ENCODE measurements at places on chromosomes 12 and 14.

GRCh38 chr14:58557242-58557641 lies 80.5 kb upstream of the DACT1 start:
- no peaks in the 10 kb centered on the region for H3K27me3 ChIP-seq
- no peak for DNase-seq
- no peaks in the 10 kb centered on the region for H3K36me3 ChIP-seq
- no peak overlapping the region for H3K4me3 ChIP-seq

- peaks cover under 1% of the 10 kb centered on the region for H3K4me1 ChIP-seq
- H3K4me3 ChIP-seq = no peak overlapping the region
- no peak overlapping the region for H3K27ac ChIP-seq
- H3K36me3 ChIP-seq = no peaks in the 10 kb centered on the region
Observed at GRCh38 chr14:90753456-90754005, 62.7 kb downstream of the TTC7B start.

- H3K27me3 ChIP-seq = no peaks in the 10 kb centered on the region
- H3K27ac ChIP-seq = no peak overlapping the region
- peaks cover 4% of the 10 kb centered on the region for H3K4me1 ChIP-seq
- no peak for DNase-seq
Observed at GRCh38 chr14:74843653-74844052, 32.3 kb downstream of the PROX2 start.

GRCh38 chr14:24054646-24055045 lies 2.8 kb downstream of the CARMIL3 start:
- no peaks in the 10 kb centered on the region for H3K36me3 ChIP-seq
- DNase-seq = no peak
- peaks cover 3% of the 10 kb centered on the region for H3K27me3 ChIP-seq
- H3K4me3 ChIP-seq = no peak overlapping the region

- H3K4me3 ChIP-seq = no peak overlapping the region
- H3K27me3 ChIP-seq = peaks cover 95% of the 10 kb centered on the region
- no peaks in the 10 kb centered on the region for H3K36me3 ChIP-seq
- no peaks in the 10 kb centered on the region for H3K4me1 ChIP-seq
- DNase-seq = no peak
Observed at GRCh38 chr14:60502541-60502940, 6.4 kb upstream of the SIX6 start.

- H3K27ac ChIP-seq = no peak overlapping the region
- no peaks in the 10 kb centered on the region for H3K4me1 ChIP-seq
- no peak for DNase-seq
- no peaks in the 10 kb centered on the region for H3K27me3 ChIP-seq
- no peaks in the 10 kb centered on the region for H3K36me3 ChIP-seq
Observed at GRCh38 chr12:119235197-119235751, 56.5 kb downstream of the HSPB8 start.

DNA sequence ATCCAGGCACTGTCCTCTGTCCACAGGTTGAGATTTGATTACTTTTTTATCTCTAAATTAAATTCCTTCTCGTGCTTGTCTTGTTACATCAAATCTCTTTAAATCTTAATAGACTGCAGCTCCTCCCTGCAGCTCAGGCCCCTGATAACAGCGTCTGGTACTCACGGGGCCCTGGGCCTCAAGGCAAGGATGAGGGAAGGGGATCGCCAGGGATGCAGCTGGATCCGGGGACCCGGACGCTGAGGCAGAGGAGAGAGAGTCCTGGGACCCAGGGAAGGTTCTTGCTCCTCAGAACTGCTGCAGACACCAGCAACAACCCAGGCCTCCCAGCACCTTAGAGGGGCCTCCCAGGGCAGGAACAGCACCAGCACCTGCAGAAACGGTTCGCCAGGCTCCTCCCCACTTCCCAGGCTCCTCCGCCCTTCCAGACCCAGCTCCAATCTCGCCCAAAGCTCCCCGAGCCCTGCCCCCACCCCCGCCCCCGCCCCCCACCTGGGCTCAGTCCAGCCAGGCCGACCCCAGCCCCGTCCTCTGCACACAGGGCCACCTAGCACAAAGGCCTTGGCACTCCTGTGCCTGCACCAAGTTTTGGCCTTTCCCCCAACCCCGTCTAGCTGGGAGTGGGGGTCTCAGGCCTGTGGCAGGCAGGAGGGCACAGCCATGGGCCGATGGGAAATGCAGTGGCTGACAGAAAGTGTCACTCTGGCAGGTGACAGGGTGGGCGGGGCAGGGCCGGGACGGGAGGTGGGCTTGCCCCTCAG lies 60.3 kb upstream of the GALNT9 start:
- H3K4me1 ChIP-seq = no peaks in the 10 kb centered on the region
- H3K36me3 ChIP-seq = no peaks in the 10 kb centered on the region

DNA sequence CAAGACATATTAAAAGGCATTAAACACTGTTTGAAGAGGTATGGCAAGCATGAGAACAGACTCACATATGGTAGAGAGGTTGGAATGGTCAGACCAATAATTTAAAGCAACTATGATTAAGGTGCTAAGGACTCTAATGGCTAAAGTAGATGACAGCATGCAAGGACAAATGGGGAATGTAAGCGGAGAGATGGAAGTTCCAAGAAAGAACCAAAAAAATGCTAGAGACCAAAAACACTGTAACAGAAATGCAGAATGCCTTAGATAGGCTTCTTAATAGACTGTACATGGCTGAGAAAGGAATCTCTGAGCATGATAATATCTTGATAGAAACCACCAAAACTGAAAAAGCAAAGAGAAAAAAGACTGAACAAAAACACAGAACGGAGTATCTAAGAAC lies 77.4 kb downstream of the RIN3 start:
- DNase-seq = no peak
- H3K4me1 ChIP-seq = no peaks in the 10 kb centered on the region
- no peak overlapping the region for H3K27ac ChIP-seq

DNA sequence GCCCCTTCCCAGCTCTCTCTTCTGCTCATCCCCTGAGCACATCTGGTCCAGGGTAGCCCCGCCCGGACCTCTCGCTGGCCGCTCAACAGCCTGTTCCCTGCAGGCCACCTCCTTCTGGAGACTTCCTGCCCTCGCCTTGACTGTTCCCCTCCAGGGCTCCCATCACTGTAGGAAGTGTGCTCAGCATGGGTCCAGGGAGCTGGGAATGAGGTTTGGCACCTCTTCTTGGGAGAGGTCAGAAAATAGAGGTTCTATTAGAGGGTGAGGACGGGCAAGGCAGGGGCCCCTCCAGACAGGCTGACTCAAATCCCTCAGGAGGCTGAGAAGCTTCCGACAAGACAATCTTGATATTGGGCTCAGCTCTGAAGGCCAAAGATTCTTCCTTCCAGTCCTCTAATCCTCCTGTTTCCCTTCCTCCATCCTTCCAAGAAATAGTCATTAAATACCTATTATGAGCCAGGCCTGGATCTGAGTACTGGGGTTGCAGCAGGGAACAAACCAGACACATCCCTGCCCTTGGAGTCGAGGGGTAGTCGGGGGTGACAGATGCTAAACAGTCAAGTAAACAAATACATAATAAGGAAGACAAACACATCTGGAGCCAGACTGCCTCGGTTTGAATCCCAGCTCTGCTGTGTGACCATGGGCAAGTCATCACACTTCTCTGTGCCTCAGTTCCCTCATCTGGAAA lies 30.6 kb downstream of the CMKLR1 start:
- H3K4me1 ChIP-seq = peaks cover 5% of the 10 kb centered on the region
- DNase-seq = no peak
- no peaks in the 10 kb centered on the region for H3K27me3 ChIP-seq
- no peak overlapping the region for H3K4me3 ChIP-seq

GRCh38 chr14:104939666-104940410 lies 15.2 kb downstream of the PLD4 start:
- DNase-seq = peak; percentile 54
- H3K4me3 ChIP-seq = no peak overlapping the region
- H3K27me3 ChIP-seq = no peaks in the 10 kb centered on the region
- H3K4me1 ChIP-seq = no peaks in the 10 kb centered on the region
- no peak overlapping the region for H3K27ac ChIP-seq

GRCh38 chr14:70622111-70622712 lies 19.5 kb upstream of the TTC9 start:
- no peak for DNase-seq
- no peak overlapping the region for H3K4me3 ChIP-seq
- H3K27ac ChIP-seq = no peak overlapping the region
- H3K36me3 ChIP-seq = no peaks in the 10 kb centered on the region
- no peaks in the 10 kb centered on the region for H3K27me3 ChIP-seq

DNA sequence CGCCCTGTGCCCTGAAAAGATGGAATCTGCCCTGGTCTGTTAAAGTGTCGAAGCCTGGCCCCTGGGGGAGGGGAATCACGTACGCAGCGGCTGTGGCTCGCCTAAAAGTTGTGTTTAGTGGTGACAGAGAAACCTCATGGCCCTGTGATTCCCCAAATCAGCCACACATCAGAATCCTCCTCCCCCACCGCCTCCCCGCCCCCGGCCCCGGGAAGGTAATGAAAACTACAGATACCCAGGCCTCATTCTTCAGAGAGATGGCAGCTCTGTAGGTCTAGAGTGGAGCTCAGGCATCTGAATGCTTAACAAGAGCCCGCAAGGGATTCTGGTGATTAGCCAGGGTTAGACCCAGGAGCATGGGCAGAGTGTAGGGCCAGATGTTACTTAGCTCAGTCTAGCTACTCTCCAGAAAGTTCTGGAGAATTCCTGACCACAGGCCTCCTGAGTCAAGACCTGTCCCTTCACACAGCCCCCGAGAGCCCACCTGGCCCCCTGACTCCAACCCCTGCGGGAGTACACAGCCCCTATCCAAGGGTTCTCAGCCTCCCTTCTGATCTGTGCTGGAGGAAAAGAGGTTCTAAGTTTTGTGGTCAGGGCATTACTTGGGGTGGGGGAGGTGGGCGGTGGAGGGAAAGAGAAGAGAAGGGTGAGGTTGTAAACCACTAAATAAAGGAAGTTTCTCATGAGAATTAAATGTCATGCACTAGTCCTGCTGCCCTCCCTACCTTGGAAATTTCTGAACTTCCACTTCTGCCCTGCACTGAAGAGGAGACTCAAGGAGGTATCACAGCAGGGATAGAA lies 114.8 kb downstream of the PLXNC1 start:
- no peak overlapping the region for H3K4me3 ChIP-seq
- DNase-seq = no peak
- H3K36me3 ChIP-seq = no peaks in the 10 kb centered on the region
- H3K27me3 ChIP-seq = no peaks in the 10 kb centered on the region
- peaks cover 6% of the 10 kb centered on the region for H3K4me1 ChIP-seq

DNA sequence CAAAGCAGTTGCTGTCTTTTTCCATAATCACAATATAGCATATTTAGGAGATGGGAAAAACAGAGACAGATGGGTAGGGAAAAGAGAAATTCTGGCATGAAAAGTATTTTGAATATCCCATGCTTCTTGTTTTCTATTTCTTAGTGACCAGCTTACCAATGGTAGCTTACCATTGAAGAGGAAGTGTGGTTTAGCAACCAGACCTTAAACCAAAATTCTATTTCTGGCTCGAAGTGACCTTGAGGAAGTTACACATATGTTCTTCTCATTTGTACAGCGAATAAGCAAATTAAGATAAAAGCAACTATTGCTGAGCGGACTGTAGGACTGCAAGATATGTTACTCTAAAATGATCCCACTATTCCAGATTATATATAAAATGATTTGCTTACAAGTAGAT lies 82.9 kb downstream of the FGD4 start:
- no peaks in the 10 kb centered on the region for H3K27me3 ChIP-seq
- no peak overlapping the region for H3K4me3 ChIP-seq
- H3K36me3 ChIP-seq = peaks cover 15% of the 10 kb centered on the region
- H3K27ac ChIP-seq = no peak overlapping the region
- peaks cover 20% of the 10 kb centered on the region for H3K4me1 ChIP-seq

- H3K27me3 ChIP-seq = peaks cover 6% of the 10 kb centered on the region
- no peak overlapping the region for H3K27ac ChIP-seq
- no peak overlapping the region for H3K4me3 ChIP-seq
- no peaks in the 10 kb centered on the region for H3K4me1 ChIP-seq
Observed at GRCh38 chr12:44628180-44628579, 247.9 kb downstream of the NELL2 start.

- no peaks in the 10 kb centered on the region for H3K27me3 ChIP-seq
- H3K4me1 ChIP-seq = no peaks in the 10 kb centered on the region
- no peak overlapping the region for H3K4me3 ChIP-seq
- H3K36me3 ChIP-seq = no peaks in the 10 kb centered on the region
Observed at GRCh38 chr12:15186597-15186996, 34.6 kb downstream of the RERG start.

- no peaks in the 10 kb centered on the region for H3K36me3 ChIP-seq
Observed at GRCh38 chr12:102427543-102427941, 52.8 kb downstream of the IGF1 start.

DNA sequence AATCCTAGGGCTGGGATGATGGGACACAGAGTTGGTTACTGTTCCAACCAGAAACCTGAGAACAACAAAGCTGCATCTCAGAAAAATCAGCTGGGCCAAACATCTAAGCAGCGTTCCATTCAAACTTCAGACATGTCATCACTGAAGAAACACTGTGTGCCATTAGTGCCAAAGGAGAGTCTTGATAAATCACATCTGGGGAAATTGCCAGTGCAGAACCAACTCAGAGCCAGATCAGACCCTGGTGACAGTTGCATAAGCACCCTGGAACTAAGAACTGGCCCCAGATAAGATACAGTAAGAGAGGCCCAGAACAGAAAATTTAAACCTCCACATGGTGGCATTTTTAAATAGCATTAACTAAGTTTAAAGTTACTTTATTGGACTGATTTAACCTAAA lies 482.8 kb downstream of the PRKD1 start:
- no peak overlapping the region for H3K4me3 ChIP-seq
- no peaks in the 10 kb centered on the region for H3K36me3 ChIP-seq
- H3K27ac ChIP-seq = no peak overlapping the region
- H3K4me1 ChIP-seq = peaks cover 9% of the 10 kb centered on the region

DNA sequence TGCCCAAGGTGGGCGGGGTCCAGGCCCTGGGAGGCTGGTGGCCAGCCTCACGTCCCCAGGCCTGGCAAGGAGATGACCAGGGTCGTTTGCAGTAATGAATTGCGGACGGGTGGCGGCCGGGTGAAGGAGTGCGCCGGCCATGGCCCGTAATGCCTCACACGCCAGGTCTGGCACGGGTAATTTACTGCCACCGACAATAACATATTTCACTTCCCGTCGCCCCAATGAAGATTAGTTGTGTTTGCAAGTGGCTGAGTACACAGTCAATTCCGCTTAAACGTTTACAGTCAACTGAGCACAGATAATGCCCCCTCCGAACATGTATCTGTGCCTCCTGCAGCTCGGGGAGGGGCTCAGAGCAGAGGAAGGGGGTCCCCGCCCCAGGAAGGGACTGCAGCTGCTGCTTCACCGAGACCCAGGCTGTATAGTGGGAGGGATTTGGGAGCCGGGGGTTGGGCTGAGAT lies 48.3 kb downstream of the MVK start:
- peaks cover 24% of the 10 kb centered on the region for H3K27me3 ChIP-seq
- H3K4me3 ChIP-seq = no peak overlapping the region
- no peak for DNase-seq
- no peaks in the 10 kb centered on the region for H3K4me1 ChIP-seq

GRCh38 chr12:52063082-52063924 lies 6.5 kb upstream of the ATG101 start:
- no peaks in the 10 kb centered on the region for H3K4me1 ChIP-seq
- H3K27me3 ChIP-seq = no peaks in the 10 kb centered on the region
- peaks cover 4% of the 10 kb centered on the region for H3K36me3 ChIP-seq
- no peak overlapping the region for H3K27ac ChIP-seq

DNA sequence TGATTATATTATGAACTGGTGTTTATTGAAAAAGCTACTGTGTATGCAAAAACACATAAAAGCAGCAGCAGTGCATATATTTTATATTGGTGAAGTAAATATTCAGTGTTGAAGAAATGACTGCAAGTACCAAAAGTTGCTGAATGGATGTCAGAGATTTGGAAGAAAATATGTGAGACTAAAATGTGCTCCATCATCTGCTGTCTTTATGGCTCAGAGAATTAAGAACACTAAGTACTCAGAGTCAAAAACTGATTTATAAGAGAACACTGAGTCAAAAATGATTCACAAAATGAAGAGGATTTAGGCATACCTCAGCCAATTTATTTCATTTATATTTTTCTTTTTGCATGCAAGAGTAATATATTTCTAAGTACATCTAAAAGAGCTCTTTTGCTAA lies 86.3 kb upstream of the PDZRN4 start:
- no peaks in the 10 kb centered on the region for H3K36me3 ChIP-seq
- DNase-seq = no peak
- no peak overlapping the region for H3K27ac ChIP-seq
- H3K27me3 ChIP-seq = no peaks in the 10 kb centered on the region
